ENCODE measurements at places on chromosomes 1 and 21.

GRCh38 chr1:2466958-2467554 is 9.0 kb upstream of the PLCH2 start:
- no peak for DNase-seq

- no peak for DNase-seq
Measured at GRCh38 chr1:50735443-50735842, 224.6 kb downstream of the FAF1 start.

DNA sequence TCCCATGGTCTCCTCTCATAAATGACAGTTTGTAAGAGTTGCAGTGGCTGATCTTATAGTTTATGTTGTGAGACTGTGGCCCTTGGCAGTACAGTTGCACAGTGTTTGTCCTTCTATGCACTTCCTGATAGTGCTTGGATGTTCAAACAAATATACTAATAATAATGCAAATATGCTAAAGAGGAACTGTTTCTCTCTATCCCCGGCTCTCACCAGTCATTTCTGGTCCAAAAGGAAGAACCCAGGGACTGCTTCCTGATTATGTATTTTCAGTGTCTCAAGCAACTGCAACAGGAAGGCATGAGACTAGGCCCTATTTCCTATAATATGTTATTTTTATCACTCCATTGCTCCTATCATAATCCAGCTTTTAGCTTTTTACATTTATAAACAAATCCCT is 17.0 kb upstream of the SUCO start:
- DNase-seq, result no peak

DNA sequence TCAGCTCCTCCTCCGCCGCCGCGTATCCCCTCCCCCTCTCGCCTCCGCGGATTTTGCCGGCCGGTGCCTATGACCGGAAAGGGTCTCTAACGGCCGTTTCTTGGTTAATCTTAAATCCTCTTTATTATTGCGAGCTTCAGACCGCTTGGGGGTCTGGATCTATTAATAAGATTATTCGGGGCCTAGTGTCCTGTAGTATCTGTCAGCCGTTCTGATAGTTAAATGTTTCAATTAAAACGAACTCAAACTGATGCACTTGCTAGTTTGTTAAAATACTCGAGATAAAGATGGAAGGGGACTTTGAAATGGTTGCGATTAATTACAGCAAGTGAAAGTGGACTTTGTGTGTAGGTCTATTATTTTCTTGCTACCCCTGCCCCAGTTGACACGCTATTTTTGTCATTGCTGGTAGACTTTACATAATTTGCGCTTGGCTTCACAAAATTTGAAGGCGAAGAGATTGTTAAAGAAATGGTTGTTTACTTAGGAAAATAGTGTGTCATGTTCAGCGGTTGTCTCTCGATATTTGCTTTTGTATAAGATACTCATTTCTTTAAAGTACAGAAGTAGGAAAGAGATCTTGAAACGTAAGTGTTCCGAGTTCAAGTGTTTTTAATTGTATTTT is 779 bp downstream of the SON start:
- DNase-seq, result no peak

GRCh38 chr1:43836267-43836951 is 97.2 kb upstream of the ARTN start:
- no peak for DNase-seq

- DNase-seq, result no peak
Measured at GRCh38 chr1:244012202-244012601, 38.9 kb upstream of the ZBTB18 start.

GRCh38 chr1:191974004-191974403 is 184.3 kb upstream of the RGS18 start:
- no peak for DNase-seq

DNA sequence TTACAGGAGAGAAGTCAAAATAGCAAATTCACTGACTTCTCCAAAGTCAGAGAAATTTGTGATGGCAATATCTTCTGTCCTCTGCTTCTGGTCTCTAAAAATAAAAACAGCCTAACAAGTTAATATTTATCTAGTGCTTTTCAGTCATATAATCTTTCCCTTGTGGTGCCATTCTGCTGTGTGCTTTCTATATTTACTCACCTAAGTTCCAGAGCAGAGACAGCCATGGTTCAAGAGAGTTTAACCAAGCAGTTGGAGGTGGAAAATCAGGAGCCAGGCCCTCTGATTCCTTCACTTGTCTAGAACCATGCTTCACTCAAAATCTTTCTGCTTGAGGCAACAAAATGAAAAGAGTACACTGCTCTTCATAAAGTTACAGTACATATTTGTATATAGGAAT is 39.3 kb downstream of the BRINP2 start:
- DNase-seq, result no peak

DNA sequence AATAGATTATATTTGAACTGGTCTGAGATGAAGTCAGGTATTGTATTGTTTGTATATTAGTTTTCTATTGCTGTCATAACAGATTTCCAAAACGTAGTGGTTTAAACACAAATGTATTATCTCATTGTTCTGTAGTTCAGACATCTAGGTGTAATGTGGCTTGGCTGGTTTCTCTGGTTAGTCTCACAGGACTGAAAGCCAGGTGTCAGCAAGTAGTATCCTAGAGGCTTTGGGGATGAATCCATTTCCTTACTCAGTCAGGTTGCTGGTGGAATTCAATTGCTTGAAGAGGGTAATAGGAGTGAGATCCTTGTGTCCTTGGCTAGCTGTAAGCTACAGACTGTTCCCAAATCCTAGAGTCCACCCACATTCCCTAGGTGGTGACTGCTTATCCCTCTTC is 675.8 kb downstream of the NCAM2 start:
- no peak for DNase-seq

DNA sequence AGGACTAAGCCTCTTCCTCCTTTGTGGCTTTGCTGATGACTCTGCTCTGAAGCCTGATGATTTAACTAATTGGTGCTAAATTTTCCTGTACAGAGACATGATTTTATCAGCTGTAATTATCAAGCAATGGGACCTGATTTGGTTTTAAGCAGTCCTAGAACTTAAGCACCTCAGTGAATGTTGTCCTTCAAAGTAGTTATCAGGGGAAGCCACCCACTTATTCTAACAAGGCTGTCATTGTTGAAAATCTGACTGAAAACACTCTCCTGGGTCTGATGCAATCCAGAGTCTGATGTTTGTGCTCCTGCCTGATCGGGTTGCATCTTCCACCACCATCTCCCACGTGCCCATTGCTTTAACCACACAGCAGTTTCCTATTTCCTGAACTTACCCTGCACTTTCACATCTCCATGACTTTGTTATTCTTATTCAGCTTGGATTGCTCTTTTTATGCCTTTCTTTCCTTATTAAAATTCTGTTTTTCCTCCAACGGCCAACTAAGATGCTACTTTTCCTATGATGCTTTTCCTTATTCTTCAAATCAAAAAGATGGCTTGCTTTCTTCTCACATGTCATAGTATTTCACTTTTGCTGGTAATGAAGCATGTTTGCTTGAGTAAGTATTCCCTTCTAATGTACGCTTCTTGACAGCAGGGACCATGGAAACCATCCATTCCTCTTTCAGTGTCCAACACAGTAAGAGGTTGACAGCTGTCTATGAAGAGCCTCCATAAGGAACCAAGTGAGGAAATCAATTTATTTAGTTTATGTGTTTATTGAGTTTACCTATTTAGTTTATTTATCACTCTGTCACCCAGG is 55.0 kb downstream of the S1PR1 start:
- DNase-seq, result no peak

DNA sequence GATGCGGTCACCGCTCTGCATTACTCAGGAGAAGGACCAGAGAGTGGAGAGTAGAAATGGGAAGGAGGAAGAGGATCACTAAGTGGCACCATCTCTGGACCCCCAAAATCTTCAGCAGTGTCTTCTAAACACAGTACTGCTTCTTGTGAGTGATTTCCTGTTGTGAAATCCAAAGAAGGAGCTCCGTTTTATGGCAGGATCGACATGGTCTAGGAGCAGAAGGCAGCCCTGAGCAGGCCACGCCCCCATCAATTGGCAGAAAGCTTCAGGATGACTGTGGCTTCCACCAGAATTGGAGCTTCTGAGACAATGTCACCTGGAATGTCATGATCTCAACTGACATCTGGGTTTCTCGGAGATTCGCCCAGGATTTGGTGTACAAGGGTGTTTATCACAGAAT is 171.5 kb downstream of the ADSS2 start:
- no peak for DNase-seq

GRCh38 chr1:2592672-2593071 is 6.1 kb downstream of the PRXL2B start:
- no peak for DNase-seq

- no peak for DNase-seq
Measured at GRCh38 chr1:32305310-32305709, 13.4 kb downstream of the HDAC1 start.

DNA sequence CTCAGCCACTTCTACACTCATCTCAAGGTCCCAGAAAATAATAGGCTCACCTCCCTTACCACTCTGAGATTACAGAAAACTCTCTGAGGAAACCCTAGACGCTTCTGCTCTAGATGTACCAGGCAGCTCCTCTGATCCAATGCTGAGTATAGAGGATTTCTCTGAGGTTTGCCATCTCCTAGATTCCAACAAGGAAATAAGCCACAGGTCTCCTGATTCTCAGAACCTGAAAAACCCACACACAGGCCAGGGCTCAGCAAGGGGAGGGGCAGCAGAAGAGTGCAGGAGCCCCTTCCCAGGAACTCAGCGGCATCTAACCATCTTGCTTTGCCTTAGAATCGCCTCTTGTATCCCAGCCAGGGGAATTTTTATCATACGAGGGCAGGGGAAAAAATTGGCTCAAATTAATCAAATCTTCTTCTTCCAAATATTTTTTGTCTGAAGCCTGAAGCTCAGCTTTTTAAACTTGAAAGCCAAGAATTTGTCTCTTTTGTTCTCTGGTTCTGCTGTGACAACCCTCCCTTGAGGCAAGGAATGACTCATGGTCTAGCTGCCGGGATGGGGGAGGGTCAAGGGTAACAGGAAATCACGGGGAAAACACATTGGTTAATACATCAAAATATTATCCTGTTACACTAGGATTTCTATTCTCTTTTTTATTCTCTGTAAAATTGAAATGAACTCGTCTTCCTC is 30.8 kb downstream of the GORAB start:
- DNase-seq, result no peak

- peak; percentile 65 for DNase-seq
Measured at GRCh38 chr1:17012775-17013490, 1.2 kb upstream of the ATP13A2 start.

DNA sequence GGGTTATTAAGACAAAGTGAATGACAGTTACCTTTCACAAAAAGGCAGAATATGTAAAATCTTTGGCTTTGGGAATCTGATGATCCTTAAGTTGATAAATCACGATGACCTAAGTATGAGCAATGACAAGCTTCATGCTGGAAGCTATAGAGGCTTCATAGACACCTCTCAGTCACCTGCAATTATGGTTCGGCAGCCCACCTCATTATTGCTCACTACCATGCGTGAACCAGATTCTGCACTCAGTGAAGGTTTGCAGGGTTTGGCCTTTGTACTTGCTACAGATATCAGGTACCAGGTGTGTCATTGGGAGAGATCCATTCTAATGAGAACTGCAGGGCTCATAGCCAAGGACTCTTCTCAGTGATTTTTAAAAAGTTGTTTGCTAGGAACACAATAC is 163.5 kb downstream of the KCTD3 start:
- DNase-seq, result no peak

- DNase-seq, result no peak
Measured at GRCh38 chr1:21773585-21773984, 9.4 kb downstream of the USP48 start.

DNA sequence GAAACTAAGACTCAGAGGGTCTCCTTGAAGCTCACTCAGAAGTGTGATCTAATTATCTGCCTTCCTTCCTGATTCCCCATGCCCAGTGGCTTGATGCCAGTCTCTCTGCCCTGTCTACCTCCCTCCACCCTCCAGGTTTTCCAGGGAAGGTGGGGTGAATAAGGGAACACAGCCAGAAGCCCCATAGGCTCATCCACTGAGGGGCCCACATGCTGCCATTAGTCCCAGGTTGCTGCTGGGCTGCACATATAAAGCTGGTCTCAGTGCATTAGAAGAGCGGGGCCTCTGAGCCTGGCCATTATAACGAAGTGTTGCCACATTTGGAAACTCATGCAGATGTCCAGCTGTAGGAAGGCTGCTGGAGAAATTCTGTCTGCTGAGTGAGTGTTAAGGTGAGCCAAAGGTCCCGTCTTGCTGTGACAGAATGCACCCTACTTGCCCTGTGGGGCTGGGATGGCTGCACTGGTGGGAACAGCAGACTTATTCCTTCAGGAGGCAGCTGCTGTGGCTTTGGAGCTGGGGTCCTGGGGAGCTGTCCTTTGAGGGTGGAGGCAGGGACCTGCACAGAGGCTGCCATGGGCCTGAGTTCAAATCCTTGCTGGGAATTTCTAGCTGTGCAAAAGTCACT is 2.9 kb downstream of the ADORA1 start:
- DNase-seq, result peak; percentile 65

DNA sequence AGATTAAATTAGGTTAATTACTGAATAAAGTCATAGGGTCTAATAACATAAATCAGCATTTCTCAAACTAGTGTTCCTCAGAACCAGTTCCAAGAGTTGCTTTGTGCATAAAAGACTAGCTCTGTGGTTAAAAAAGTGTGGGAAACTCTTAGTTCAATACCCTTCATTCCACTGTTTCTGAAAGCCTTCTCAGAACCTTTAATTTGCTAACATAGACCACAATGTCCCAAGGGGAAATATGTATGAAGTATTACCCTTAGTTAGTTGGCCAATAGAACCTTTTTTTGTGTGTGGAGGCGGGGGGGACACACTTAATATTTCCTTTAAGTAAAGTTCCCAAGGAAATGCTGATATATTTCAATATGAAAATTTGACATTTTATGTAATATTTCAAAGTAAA is 20.4 kb downstream of the ODF2L start:
- no peak for DNase-seq

DNA sequence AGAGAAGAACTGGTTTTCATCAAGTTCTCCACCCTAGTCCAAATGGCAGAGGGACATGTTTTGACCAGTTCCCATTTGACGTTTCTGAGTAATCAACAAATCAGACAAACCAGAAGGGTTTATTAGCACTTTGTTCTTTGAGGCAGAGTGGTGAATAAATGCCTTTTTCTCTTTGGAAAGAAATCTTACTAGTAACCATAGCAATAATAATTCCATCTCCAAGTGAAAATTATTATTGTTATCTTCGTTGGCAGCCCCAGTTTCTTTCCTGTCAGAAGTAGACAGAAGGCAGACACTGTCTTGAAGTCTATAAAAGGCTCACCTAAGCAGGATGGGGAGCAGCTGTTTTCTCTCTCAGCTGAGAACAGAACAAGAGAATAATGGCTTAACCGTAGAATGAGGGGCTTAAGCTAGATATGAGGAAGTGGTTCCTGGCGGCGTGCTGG is 391.6 kb downstream of the PBX1 start:
- DNase-seq, result no peak

- DNase-seq, result no peak
Measured at GRCh38 chr1:220170836-220171526, 77.0 kb downstream of the IARS2 start.

- peak; percentile 15 for DNase-seq
Measured at GRCh38 chr1:155171836-155172731, 1.0 kb downstream of the KRTCAP2 start.

DNA sequence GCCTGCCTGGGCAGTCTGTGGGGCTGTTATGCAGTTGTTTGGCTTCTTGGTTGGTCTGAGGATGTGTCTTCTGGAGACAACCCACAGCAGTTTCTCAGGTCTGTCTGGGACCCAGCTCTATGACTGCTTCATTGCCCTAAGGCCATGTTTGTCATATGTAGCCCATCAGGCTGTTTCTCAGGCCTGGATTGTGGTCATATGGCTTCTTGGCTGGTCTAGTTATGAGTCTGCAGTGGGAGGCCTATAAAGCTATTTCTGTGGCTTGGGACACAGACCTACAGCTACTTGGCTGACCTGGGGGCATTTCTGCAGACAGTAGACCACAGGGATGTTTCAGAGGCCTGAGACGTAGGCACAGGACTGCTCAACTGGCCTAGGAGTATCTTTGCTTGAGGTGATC is 41.5 kb downstream of the CHIA start:
- DNase-seq, result no peak

GRCh38 chr1:212401042-212401441 is 13.6 kb downstream of the PACC1 start:
- no peak for DNase-seq
